ENCODE measurements at places on chromosomes 2 and 18.

- no peak for DNase-seq
Measured at GRCh38 chr2:106053116-106053515, 141.0 kb downstream of the UXS1 start.

- peak; percentile 77 for DNase-seq
Measured at GRCh38 chr2:8836971-8837794, at the start of gene KIDINS220. TSS of gene KIDINS220 (minus strand) at chr2:8837613. CDS start at chr2:8827093, 10,520 bp downstream.

DNA sequence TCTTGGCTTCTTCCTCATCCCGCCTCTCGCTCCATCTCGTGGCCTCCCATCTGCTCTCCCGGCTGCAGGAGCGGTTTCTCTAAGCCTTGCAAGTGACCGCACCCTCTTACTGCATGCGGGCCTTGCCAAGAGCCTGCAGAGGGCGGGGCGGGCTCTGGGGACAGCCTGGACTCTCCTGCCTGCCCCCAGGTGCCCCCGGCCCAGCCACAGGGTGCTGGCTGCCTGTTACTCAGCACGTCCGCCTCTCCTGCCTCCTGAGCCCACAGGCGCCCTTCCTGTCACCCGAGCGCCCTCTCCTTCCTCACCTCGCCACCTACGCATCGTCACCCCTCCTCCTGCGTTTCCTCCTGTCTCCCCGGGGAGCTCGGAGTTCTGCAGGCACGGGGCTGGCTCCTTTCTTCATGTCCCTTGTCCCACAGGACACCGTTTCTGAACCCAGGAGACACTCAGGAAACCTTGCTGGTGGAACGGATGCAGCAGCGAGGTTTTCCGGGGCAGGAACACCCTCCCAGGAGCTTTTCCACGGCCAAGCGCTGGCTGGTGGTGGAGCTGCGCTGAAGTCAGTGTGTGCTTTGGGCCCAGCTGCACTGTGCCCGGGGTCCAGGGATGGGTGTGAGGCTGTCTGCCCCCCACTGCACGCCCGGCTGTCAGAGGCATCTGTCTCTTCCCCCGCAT is 28.5 kb downstream of the HPCAL1 start:
- DNase-seq: no peak

- no peak for DNase-seq
Measured at GRCh38 chr18:44537526-44537925, 143.2 kb upstream of the SETBP1 start.

- peak; percentile 45 for DNase-seq
Measured at GRCh38 chr2:173076581-173077345, 1.1 kb downstream of the MAP3K20 start.

DNA sequence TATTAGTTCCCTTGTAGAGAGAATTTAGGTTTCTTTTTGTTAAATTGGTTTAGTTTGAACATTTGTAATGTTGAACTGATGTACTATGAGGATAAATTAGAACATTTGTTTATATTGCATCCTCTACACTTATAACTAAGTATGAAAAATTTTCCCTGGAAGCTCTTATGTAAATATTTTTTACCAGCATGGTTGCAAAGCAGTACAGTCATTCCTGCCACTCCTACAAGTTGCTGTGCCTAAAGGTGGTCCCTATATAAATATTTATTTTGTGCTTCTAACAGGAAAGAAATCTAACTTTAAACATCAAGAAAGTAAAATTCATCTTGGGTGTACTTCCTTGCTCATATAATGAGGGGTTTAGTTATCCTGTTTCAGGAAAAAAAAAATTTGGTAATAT is 14.2 kb downstream of the TWSG1 start:
- DNase-seq: no peak

- no peak for DNase-seq
Measured at GRCh38 chr18:47750889-47751423, 179.5 kb downstream of the SMAD2 start.

DNA sequence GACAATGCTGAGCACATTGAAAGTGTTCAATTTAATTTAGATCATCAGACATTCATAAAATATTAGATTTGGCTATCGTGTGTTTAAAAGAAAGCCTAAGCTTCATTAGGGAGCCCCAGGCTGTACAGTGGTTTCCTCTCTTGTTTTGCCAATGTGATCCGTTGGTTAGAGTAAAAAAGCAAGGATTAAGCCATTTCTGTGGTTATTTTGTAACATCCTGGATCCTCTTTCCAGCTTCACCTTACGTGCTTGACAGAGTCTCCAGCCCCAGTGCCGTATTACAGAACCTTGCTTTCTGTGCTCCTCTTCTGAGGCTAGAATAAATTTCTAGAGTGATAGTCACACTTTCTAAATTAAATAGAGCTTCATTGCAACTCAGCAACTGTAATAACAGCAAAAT is 289.3 kb upstream of the LINC00305 start:
- DNase-seq: no peak

- no peak for DNase-seq
Measured at GRCh38 chr2:7601990-7602389, 684.8 kb downstream of the RNF144A start.

GRCh38 chr2:239279508-239280295 is 121.1 kb downstream of the HDAC4 start:
- no peak for DNase-seq

GRCh38 chr2:129653246-129653645 is 326.2 kb upstream of the RAB6C start:
- no peak for DNase-seq

GRCh38 chr2:64012115-64012514 is 7.1 kb downstream of the VPS54 start:
- DNase-seq: no peak

GRCh38 chr2:72923833-72924352 is 6.6 kb downstream of the EMX1 start:
- DNase-seq: no peak

- no peak for DNase-seq
Measured at GRCh38 chr2:199902486-199903110, 8.5 kb upstream of the C2orf69 start.

DNA sequence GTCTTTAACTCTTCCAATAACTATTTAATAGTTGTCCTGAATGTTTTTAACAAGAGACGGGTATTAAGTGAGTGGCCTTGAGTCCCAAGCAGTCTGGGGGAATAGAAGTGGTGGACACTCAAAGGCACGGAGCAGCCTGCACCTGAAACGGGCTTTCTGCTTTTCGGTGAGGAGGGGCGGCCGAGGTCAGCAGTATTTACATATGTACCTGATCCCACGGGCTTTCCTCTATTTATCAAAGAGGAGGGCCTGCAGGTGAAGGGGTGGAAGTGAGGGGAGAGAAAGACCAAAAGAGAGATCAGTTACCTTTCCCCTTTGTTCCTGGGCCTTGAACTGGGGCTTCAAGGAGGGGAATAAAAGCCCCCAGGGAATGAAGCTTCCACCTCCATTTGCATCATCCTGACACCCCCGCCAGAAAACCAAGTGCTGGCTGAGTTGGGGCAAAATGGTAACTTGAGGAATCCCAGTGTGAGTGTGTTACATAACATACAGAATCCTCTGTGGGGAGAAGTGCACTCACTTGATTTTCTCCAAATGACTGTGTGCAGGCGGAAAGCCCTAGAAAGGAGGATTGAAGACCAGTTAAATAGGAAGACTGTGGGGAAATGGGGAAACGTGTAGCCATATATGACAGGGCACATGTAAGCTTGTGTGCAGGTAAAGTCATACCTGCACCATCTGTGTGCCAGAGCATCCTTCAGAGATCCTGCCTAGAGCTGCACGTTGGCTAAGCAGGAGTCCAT is 12.4 kb downstream of the POU3F3 start:
- DNase-seq: no peak

DNA sequence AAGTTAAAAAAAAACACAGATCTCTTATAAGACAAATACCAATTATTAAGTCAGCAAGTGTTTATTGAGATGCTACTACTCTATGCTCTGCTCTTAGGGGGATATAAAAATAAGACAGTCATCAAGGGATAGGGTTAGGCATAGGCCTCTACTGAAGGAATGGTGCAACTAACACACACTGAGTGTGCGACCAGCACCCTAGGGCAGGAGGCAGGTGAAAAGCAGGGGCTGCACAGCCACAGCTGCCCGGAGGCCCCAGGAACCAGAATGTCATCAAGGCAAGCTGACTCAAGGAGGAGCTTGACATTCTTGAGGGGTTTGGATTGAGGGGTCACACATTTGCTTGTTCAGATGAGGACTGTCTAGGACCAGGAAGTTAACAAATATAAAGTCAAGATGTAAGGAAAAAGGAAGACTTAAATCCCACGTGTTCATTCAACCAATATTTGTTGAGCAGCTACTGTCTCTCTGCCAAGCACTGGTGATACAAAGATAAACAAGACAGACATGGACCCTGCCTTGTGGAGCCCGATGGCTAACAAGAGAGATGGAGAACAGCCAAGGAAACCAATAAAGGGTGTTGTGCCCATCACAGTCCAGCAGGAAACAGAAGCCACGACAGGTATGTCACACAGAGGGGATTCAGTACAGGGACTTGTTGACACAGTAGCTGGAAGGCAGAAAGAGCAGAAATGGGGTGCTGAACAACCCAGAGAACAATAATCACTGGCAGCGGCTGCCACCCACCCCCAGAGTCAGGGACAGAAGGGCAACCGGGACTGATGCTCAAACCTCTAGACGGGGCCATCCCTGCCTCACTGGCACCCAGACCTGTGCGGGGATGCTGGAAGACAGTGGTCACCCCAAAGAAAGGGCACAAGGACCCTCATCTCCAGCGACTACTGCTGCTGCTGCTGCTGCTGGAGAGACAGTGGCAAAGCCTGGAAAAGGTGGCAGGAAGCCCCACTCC is 45.8 kb upstream of the MAL start:
- DNase-seq: no peak

GRCh38 chr2:32375228-32375892 is 18.5 kb downstream of the BIRC6 start:
- DNase-seq: no peak

DNA sequence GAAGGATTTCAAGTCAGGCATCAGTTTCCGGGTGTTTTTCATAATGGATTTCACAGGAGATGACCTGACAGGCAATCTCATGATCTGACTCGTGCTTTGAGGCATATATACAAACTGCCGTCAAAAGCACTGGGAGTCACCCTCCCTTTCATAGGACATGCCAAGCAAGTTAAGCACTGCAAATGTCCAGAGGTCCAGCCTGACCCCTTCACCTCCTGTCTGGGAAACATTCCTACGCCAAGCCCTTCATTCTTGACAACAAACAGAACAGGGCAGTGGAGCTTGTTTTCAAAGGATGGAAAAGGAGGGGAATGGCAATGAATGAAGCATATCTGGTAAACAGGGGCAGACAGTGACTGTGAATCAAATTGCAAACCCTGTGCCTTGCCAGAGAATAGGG is 963.6 kb downstream of the BCL11A start:
- DNase-seq: no peak
